Right ventricle myocardium inferior (tissue), 1 donor: ENCODE measurements at places on chromosomes 13 and 19. TPM values are rescaled to one million over a fixed set of nuclear protein-coding genes. Genes with fewer than 3 reads are reported as not detected.

DNA sequence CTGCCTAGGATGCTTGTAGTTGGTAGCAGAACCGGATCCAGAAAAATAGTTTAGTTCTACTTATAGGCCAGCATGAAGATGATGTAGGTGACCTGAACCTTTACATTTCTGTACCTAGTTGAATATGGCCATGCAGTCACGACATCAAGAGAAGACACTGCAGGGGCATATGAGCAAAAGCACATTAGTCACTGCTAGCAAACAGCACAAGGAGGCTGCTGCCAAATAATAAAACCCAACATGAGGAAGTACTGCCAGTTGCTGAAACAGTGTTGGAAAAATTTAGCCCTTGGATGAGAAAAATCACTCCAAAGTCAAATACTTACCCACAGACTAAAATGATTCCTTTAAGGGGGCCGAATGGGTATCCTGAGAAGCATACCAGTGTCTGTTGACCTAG, 20.8 kb downstream of the ERICH6B start:
- no peak for DNase-seq

GRCh38 chr19:55370305-55370988, at the start of gene IL11:
TSS of gene IL11 (minus strand) at chr19:55370463. CDS start at chr19:55370310, 153 bp downstream.
- no peak for DNase-seq

Gene PLPPR3
- not detected for total RNA-seq

GRCh38 chr19:36032251-36033104, at the start of gene CLIP3:
TSS of gene CLIP3 (minus strand) at chr19:36032873. CDS start at chr19:36032357, 516 bp downstream.
- peak; percentile 78 for DNase-seq

- DNase-seq = no peak
Observed at GRCh38 chr19:29273000-29273640, 60.2 kb upstream of the UQCRFS1 start.

Gene SLITRK6
- total RNA-seq = 0.60 TPM

GRCh38 chr13:109606520-109606919, 179.9 kb downstream of the IRS2 start:
- DNase-seq = no peak

DNA sequence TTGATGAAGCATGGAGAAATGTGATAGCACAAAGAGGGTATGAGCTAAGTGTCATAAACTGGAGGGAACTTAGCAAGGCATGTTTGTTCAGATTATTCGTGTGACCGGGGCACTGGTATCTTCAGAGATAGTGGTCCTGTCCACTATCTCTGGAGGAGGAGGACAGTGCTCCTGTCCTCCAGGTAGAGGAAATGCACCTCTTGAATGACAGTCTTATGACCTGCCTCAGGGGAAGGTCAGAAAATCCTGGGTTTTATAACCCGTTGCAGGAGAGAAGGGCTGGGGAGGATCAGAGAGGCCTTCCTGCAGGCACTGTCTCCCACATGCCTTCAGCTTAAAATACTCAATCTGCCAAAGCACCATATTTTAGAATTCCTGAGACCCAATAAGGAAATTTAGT, 213.5 kb upstream of the UBL3 start:
- no peak for DNase-seq

DNA sequence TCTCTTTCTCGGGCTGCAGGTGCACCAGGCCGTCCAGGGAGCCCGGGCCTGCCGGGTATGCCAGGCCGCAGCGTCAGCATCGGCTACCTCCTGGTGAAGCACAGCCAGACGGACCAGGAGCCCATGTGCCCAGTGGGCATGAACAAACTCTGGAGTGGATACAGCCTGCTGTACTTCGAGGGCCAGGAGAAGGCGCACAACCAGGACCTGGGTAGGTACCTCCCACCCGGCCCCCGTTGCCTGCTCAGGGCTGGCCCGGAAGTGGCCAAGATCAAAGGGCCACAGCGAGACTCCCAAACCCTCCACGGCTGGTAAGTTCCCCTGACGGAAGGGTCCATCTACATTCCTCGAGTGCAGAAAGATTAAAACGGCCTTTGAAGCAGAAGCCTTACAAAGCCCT, 55.1 kb downstream of the RAB20 start:
- DNase-seq = no peak

Gene JAK3
- total RNA-seq = 1.9 TPM

Gene SBK2
- 12.7 TPM for total RNA-seq

GRCh38 chr19:19740755-19741154, 7.8 kb upstream of the ZNF14 start:
- no peak for DNase-seq

GRCh38 chr19:615619-616018, 17.7 kb downstream of the POLRMT start:
- DNase-seq = no peak

Gene FCAR
- total RNA-seq = 0.27 TPM

DNA sequence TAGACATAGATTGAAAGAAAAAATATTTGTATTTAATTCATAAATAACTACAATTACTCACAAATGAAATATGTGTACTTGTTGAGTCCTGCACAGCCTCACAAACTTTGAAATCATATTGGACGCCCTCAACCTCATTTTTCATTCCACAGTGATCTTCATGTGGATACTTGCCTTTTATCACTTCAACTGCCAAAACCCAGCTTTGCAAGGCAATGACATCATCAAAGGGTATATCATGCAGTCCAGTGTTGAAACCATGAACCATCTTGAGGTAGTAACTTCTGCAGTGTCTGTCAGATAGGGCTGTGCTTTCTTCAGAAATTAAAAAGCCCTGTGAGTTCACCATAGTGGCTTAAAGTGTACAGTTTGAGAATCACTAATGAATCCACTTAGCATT, 82.2 kb downstream of the HS6ST3 start:
- no peak for DNase-seq

DNA sequence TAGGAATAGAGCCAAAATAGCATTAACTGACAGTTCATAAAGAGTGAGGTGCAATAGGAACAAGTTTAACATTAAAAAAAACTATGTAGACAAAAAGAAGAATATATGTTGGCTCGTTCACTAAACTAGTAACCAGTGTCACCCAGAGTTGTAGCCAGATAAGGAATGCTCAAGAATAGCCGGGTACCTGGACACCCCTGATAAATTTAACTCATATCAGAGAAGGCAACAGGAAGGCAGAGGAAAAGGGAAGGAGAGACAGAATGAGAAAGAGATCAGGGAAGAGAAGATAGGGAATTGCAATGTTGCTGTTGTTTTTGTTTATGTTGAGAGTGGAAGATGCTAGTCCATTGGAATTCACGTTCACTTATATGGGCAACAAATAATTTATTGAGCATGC, 31.6 kb upstream of the KATNAL1 start:
- DNase-seq = no peak

DNA sequence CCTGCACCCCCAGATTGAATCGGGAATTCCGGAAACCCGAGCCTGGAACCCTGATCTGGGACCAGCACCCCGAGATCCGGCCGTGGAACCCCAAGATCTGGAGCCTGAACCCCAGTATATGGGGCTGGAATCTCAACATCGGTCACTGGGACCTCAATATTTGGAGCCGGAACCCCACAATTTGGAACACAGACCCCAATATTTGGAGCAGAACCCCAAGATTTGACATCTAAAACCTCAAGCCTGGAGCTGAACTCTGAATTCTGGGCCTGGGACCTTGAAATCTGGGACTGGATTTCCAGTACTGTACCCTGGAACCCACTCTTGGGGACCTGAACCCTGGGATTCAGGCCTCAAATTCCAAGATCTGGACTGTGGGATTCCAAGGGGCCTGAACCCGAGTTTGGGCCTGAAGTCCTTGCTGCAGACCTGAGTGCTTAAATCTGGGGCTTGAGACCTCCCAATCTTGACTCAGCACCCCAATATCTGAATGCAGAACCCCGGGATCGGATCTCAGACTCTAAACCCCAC, 629 bp downstream of the LRFN3 start:
- no peak for DNase-seq

Gene EFNA2
- total RNA-seq = not detected

DNA sequence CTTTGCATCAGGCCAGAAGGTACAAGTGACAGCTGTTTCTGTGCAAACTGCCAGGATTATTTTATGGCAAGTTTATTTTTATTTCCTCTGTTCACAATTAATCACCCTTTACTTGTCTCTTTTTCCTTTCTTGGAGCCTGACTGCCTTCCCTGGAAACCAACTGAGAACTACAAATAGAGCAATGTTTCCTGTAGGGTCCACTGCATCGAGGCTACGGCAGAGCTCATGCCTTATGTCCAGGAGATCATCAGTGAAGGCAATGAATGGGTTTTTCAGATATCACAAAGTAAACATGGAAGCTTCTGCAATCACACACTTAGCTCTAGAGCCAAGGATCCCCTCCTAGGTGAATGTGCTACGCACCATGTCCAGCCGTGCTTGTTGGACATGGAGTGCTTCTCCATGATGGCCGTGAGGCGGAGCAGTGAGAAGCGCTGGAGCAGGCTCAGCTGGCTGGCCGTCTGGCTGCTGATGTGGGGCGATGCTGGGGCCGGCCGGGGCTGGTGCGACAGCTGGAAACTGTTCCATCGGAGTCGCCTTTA, 110.9 kb downstream of the KL start:
- peak; percentile 73 for DNase-seq

DNA sequence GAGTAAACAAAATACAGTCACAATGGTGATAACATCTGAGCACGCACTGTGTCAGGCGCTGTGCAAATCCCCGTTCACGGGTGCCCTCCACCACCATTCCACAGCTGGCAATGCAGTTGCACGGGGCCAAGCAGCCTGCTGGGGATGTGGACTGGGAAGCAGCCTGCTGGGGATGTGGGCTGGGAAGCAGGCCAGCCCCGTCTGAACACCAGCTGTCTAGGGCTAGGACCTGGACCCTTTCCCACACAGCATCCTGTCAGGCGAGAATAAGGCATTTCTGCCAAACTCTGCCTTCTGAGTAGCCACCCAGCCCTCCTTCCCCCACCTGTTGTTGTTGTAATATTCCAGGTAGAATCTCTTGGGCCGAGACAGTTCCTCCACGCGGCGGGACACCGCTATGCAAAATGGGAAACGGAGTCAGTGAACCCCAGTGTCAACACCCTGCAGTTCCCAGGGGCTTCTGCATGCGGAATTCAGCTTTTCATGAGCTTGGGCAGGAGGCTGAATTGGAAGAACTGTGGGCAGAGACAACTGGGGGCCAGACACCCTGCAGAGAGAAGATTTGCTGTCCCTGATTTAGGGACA, 27.8 kb upstream of the MIER2 start:
- peak; percentile 85 for DNase-seq

DNA sequence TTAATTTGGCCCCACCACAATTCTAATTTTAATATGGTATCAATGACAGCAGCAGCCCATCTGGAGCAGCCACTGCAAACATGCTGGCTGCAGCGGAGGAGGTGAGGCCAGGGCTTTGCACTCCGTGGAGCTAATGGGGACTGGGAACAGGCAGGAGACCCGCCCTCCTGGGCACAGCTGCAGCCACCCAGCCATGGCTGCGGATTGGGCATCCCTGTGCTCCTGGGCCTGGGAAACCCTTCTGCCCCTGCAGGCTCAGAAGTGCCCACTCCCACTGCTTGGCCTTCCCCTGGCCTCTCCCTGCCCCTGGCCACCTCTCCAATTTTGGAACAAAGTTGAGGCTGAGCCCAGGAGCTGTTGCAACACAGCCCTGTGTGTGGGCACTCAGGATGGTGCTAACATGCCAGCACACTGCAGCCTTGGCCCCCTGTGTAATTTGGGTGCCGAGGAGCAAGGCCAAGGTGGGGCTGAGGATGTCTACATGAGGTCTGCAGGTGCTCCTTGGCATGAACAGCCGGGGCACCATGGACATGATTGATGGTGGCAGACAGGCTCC, 123.6 kb downstream of the PCDH9 start:
- DNase-seq = no peak

Gene CEACAM18
- not detected for total RNA-seq

- DNase-seq = no peak
Observed at GRCh38 chr13:70585109-70585508, 476.9 kb upstream of the KLHL1 start.

DNA sequence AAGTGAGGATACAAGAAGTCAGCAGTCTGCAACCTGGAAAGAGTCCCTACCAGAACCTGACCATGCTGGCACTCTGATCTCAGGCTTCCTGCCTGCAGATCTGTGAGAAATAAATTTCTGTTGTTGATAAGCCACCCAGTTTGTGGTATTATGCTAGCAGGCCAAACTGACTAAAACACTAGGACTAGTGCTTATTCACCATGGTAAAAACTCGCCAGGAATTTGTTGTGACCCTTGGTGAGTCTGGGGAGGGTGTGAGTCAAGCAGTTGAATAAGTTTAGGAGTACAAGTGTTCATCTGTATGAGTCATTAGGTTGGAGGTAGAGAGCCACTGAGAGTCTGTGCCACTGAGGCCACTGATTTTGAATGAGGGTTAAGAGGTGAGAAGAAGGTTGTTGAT, 3.6 kb downstream of the ZIK1 start:
- no peak for DNase-seq

- peak; percentile 77 for DNase-seq
Observed at GRCh38 chr19:42252365-42253244, 2.3 kb downstream of the ERF start.

Gene LEUTX
- not detected for total RNA-seq

DNA sequence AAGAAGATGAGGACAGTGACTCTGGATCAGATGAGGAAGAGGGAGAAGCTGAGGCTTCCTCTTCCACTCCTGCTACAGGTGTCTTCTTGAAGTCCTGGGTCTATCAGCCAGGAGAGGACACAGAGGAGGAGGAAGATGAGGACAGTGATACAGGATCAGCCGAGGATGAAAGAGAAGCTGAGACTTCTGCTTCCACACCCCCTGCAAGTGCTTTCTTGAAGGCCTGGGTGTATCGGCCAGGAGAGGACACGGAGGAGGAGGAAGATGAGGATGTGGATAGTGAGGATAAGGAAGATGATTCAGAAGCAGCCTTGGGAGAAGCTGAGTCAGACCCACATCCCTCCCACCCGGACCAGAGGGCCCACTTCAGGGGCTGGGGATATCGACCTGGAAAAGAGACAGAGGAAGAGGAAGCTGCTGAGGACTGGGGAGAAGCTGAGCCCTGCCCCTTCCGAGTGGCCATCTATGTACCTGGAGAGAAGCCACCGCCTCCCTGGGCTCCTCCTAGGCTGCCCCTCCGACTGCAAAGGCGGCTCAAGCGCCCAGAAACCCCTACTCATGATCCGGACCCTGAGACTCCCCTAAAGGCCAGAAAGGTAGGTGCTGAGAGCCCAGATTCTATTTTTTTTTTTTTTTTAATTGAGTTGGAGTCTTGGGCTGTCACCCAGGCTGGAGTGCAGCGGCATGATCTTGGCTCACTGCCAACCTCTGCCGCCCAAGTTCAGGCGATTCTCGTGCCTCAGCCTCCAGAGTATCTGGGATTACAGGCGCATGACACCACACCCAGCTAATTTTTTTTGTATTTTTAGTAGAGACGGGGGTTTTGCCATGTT, 2.3 kb downstream of the PPP1R15A start:
- DNase-seq = no peak

DNA sequence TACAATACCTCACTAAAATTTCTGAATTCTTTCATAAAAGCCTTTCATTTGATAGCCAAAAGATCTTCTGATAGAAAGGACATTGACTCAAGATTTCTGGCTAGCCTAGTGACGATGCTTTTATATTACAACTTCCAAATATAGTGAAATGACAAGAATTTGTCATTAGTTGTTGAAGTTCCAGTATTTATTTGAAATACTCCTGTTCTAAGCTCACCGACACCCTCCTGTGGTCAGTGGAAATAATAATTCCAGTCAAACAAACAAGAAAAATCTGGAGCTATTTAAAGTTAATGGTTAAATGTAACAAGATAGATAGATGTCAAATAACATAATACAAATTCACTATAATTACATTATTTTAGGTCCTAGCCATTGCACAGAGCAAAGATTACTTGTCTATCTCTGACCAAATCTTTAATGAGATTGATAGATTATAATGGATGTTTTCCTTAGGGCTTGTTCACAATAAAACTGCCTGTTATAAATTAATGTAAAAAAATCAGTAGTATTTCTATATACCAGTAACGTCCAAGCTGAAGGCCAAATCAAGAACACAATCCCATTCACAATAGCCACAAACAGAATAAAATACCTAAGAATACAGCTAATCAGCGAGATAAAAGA, 195.5 kb downstream of the RGCC start:
- DNase-seq = no peak

Gene ZSWIM9
- total RNA-seq = 6.6 TPM
